ENCODE measurements at places on chromosomes 3 and 15.

- peak; percentile 86 for ATAC-seq
These were observed 16.5 kb downstream of the SEMA3G start for GRCh38 chr3:52428151-52429005.

- ATAC-seq: no peak
These were observed 12.5 kb upstream of the C15orf61 start for GRCh38 chr15:67508407-67508806.

- no peak for ATAC-seq
These were observed 70.5 kb upstream of the PLXND1 start for GRCh38 chr3:129676985-129677384.

- ATAC-seq: peak; percentile 54
These were observed 1.7 kb upstream of the SLC9A9 start for GRCh38 chr3:143849854-143850549.
